ENCODE measurements at places on chromosomes 2 and 18.

GRCh38 chr2:96524482-96525210 lies 11.9 kb upstream of the ARID5A start:
- DNase-seq = no peak

DNA sequence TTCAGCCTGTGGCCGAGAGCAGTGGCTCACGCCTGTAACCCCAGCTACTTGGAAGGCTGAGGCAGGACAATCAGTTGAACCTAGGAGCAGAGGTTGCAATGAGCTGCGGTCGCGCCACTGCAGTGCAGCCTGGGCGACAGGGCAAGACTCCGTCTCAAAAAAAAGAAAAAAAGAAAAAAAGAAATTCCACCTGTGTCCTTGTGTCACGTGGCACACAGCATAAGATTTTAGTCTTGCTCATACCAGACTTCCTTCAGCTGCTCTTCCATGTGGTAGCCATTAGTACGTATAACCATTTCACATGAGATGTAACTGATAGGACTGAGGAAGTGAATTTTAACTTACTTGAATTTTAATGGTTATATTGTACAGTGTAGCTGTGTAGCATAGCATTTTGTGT lies 4.0 kb downstream of the NOP58 start:
- no peak for DNase-seq

GRCh38 chr2:181675254-181675653 lies 5.1 kb downstream of the NEUROD1 start:
- DNase-seq = no peak

GRCh38 chr2:30865243-30865642 lies 58.0 kb upstream of the CAPN13 start:
- DNase-seq = no peak

- no peak for DNase-seq
Observed at GRCh38 chr2:23349508-23349907, 35.5 kb upstream of the KLHL29 start.

- no peak for DNase-seq
Observed at GRCh38 chr2:214772443-214773015, 37.0 kb downstream of the BARD1 start.

DNA sequence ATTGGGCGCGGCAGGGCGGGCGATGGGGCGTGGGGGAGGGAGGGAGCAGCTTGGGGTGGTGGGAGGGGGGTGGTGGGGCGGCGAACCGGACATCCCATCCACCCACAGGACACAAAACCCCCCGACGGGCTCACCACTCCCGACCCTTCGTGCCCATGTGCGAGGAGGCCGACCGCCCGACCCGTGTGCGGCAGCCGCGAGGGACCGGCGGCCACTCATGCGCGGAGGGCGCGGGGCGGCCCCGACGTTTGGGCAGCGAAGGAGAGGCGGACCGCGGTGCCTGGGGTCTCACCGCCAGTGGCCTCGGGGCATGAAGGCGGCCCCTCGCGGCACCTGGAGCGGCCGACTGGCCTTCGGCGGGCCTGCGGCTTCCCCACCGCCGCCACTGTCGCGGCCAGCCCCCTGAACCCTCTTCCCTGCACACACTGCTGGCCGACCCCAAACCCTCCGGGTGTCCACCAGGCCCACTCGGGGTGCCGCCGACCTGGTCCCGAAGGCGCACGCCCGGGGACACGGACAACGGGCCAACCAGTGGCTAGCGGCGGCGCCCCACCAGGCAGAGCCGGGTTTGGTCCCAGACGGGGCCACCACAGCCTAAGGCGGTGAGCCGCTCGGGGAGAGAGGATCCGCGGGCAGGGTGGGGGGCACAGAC lies 94.6 kb upstream of the ANKRD30BL start:
- no peak for DNase-seq

DNA sequence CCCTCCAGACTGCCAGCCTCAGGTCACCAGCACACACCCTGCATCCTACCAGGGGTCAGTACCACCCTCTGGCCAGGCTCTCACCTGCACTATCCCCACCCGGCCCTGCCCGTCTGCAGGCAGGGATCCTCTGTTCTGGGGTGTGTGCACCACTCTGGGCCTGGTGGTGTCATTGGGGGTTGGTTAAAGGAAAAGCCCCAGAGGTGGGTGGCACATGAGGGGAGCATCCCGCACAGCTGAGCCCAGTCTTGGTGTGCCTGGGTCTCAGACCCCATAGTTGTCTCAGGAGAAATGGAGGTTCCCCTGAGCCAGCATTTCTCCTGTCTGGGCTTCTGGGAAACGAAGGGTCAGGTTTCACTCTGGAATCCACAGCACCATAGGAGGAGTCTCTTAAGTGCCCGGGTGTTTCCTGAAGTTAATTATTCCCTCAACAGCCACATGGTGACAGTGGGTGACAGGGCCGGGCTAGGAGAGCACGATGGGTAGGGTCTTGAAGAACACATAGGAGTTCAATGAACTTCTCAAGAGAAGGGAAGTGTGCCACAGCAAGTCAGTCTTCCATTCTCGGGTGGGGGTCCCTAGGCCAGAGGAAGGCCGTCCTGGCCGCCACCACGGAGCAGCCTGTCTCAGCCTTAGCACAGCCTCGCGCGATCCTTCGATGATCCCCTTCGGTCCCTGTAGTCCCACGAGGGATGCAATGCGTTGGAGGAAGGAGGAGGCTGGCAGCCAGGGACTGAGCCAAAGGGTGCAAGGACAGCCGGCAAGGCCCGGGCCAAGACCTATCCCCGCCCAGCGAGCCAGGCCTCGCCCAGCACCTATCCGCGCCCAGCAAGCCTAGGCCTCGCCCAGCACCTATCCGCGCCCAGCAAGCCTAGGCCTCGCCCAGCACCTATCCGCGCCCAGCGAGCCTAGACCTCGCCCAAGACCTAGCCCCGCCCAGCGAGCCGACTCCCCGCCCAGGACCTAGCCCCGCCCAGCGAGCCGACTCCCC lies 1.1 kb upstream of the FARP2 start:
- peak; percentile 15 for DNase-seq

- peak; percentile 76 for DNase-seq
Observed at GRCh38 chr2:88671786-88672427, 19.6 kb upstream of the RPIA start.

DNA sequence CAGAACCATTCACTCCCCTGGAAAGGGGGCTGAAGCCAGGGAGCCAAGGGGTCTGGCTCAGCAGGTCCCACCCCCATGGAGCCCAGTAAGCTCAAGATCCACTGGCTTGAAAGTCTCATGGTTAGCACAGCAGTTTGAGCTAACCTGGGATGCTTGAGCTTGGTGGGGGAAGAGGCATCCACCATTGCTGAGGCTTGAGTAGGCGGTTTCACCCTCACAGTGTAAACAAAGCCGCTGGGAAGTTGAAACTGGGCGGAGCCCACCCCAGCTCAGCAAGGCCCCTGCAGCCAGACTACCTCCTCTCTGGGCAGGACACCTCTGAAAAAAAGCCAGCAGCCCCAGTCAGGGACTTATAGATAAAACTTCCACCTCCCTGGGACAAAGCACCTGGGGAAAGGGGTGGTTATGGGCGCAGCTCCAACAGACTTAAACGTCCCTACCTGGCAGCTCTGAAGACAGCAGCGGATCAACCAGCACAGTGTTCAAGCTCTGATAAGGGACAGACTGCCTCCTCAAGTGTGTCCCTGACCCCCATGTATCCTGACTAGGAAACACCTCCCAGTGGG lies 14.7 kb upstream of the TTC32 start:
- no peak for DNase-seq

GRCh38 chr2:47782381-47782670 lies 619 bp upstream of the MSH6 start:
- DNase-seq = no peak

GRCh38 chr18:47260120-47260923 lies 8.9 kb upstream of the SKOR2 start:
- peak; percentile 26 for DNase-seq

GRCh38 chr2:238702276-238703052 lies 145.4 kb upstream of the TWIST2 start:
- no peak for DNase-seq

DNA sequence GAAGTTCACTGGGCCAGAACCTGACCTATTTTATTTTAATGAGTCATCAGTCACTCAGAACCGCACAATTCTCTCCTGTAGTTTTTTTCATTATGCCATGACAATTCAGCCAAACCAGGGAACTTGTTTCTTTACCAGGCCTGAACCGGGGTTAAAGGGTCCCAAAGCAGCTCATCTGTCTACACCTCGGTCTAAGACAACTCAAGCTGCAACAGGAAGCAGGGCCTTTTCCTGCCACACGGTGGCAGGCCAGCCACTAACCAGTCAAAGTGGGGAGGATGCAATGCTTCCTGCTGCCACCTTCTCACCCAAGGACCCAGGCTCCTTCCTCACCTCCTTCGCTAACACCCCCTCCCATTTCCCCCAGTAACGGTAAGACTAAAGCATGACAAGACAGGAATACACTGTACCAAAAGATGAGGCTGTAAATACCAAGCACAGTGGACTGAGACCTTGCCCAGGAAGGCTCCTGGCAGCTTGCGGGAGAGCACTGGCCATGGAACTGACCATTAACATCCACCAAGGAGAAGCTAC lies 56.7 kb upstream of the ACKR3 start:
- no peak for DNase-seq

GRCh38 chr2:144529841-144530240 lies 9.9 kb upstream of the ZEB2 start:
- no peak for DNase-seq

DNA sequence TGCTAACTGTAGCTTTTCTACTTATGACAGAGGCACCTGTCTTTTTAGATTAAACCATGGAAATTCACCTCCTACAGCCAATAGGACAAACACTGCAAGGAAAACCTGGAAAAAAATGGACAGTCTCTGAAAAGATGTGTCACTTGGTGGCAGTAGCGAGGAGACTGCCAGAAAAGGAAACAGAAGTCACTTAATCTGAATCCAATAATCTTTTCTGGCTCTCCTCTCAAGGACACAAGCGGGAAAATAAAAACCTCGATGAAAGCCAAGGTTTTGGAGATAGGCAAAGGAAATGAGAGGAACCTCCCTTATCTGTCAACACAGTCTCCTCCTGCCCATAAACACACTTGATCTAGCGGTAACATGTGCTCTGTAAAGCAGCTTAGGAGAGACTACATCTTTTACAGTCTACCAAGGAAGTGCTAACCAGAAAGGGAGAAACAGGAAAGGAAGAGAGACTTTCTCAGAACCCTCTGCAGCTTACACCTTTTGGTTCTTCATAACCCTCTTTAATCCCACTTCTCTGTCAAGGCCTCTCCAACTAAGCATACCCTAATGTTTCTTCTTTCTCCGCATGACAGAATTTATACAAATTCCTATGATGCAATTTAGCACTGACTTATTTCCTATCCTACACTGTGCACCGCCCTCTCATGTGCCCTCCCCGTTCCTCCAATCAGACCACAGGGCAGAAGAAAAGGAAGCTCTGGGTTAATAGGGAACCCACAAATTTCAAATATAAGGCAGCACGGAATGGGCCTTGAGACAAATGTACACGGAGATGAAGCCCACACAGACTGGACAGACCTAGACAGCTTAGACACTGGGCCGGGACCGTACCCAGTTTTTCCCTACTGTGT lies 52.8 kb downstream of the CLASP1 start:
- DNase-seq = peak; percentile 57

DNA sequence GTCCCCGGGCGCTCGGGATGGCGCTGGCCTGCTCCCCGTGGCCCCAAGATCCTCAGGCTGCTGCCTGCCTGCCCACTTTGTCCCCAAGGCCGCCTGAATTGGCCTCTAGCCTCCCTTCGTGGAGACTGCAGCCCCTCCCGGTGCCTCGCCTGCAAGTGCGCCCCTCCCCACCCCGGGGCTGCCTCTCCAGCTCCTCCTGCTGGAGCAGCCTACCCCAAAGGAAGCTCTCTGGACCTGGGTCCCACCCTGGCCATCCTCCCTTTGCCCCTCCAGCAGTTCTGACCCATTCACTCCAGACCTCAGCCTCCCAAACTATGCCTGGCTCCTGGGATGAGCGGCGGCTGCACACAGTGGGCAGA lies 6.2 kb downstream of the ESPNL start:
- no peak for DNase-seq
